ENCODE measurements at places on chromosomes 3 and 15.

- no peak for DNase-seq
Observed at GRCh38 chr3:180048840-180049239, 12.1 kb upstream of the PEX5L start.

GRCh38 chr3:125351814-125352456, 23.2 kb downstream of the ZNF148 start:
- no peak for DNase-seq

DNA sequence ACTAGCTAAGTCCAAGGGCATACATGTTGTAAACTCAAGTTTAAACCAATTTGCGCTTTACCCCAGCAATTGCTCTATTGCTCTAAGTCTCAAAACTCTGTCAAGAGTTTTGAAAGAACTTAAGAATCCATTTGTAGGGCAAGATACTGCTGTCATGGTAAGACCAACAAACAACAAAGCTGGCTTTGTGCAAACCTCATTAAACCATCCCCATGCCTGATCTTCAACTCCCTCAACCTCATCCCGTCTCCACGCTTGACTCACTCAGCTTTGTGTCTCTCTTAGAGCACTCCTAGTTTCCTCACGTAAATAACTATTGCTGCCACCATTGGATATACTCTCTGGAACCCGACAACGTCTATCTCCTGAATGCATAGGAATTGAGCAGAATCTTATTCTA, 20.6 kb upstream of the ARHGEF26 start:
- DNase-seq: no peak

DNA sequence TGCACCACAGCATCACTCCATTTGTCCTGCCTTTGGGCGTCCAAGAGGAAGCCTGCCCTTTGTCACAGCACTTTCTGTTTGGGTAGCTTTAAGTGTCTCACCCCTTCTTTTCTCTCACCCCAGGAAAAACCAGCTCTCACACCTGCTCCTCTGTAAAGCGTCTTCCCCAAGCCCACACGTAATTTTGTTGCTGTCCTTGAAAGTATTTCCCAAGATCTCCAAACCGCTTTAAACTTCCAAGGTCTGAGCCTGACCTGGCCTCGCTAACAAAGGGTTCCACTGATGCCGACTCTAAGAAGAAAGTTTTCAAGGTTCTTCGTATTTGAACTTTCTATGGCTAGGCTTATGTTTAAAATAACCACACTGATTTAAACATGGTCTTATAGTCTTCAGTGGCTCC, 5.3 kb downstream of the ABHD2 start:
- no peak for DNase-seq

DNA sequence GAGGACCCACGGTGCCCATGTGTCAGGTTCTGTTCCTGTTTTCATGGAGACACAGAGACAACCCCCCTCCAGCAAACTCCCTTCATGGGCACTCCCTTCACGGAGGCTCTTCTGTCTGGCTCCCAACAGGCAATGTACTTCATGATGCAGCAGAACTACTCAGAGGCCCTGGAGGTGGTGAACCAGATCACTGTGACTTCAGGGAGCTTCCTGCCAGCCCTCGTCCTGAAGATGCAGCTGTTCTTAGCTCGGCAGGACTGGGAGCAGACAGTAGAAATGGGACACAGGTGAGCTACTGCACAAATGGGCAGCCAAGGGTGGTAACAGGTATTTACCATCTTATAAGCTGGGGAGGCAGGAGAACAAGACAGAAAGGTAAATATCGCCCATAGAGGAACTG, 7.0 kb downstream of the TTC21A start:
- no peak for DNase-seq

GRCh38 chr3:142269767-142270166, 44.4 kb upstream of the GK5 start:
- no peak for DNase-seq

DNA sequence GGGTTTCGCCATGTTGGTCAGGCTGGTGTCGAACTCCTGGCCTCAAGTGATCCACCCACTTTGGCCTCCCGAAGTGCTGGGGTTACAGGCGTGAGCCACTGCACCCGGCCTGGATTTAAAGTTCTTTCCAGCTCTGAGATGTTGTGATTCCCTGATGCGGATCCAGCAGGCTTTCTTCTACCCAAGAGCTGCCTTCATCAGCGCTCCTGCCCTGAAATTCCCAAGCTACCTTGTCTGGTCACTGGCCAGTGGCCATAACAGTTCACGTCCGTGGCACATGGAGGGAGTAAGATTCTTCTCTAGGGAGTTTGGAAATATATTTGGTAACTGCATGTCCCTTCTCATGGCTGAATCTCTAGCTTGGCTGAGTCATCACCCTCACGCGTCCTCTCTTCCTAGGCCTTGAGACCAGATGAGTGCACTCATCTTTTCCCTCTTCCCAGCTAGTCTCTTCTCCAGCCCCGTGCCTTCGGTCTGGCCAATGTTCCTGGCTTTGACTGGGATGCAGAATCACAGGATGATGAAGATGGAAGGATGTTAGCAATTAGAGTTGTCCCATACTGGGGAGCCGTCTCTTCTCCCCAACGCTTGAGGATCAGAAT, 29.8 kb upstream of the APOD start:
- DNase-seq: no peak

DNA sequence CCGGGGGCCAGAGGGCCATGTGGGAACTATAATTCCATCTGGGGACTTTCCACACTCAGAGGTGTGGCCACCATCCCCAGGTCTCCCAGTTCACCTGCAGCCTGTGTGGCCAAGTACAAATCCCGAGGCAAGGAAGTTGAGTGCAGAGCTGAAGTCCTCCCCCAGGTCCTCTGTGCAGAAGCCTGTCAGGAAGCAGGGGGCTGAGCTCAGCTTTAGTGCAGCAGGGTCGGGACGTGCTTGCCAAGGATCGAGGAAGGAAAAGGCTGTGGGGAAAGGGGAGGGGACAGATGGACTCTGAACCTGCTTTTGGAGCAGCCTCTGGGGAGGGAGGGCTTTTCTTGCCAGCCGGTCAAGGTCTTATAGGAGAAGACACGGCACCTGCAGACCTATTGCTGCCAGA, 67.7 kb downstream of the CHRNA7 start:
- no peak for DNase-seq

- peak; percentile 15 for DNase-seq
Observed at GRCh38 chr3:185824051-185825005, 514 bp downstream of the IGF2BP2 start.

- no peak for DNase-seq
Observed at GRCh38 chr15:100285641-100286295, 56.0 kb downstream of the ADAMTS17 start.

DNA sequence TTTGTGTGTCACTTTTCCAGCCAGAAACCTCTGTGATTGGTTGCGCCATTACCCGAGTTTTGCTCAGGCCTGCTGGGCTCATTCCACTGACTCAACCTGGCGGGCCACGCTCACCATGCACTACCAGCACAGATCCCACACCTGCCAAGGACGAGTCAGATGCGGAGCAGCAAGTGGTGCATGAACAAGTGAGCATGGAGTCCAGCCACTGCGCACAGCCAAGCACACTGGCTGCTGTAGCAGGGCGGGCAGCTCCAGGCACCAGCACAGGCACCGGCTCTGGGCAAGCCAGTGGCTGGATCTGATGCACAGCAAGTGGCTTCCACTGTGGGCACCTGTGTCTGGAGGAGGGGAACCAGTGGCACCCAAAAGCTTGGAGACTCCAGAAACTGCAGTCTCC, 110.4 kb downstream of the CBLB start:
- no peak for DNase-seq

Measured in stimulated activated CD4-positive, alpha-beta T cell treated with anti-CD3 and anti-CD28 coated beads, Interleukin-15, amount 100 ng/mL, for 1 hour (primary cell).